ENCODE measurements at places on chromosomes 16 and 17.

GRCh38 chr16:89449726-89450335, 40.5 kb downstream of the ANKRD11 start:
- no peak for DNase-seq

GRCh38 chr16:1494711-1495110, 1.6 kb downstream of the TELO2 start:
- DNase-seq: peak; percentile 78

GRCh38 chr16:89115216-89115861, 21.7 kb downstream of the ACSF3 start:
- DNase-seq: peak; percentile 22

DNA sequence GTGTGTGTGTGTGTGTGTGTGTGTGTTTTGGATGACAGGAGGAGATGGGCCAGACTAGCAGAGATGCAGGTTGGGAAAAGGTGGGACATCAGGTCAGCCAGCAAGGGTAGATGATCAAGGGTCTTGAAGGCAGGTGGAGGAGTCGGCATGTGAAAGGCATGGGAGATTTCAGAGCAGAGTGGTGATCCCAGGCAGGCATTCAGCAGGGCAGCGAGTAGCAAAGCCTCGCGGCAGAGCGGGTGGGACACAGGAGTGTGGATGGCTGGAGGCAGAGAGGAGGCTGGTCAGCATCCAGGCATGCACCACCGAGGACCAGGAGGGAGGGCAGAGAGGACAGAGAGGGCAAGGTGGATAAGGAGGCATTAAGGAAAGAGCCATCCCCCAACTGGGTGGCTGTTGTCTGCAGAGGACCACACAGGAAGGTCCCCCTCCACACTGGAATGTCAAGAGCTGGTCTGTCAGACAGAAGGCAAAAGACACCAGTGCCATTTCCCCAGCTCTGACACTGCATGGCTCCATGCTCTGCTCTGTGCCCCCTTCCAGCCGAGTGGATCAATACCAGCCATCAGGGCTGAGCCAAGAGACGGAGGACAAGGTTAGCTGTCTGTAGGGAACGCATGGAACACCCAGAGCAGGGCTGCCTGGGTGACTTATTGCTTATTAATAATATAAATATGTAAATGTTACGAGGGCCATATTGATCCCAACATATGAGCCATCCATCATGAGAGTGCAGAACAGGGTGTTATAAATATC, 74.8 kb upstream of the RPL38 start:
- DNase-seq: no peak

- DNase-seq: no peak
These were observed 3.1 kb downstream of the TEX2 start for GRCh38 chr17:64259922-64260321.

- DNase-seq: no peak
These were observed 22.9 kb upstream of the KRT17 start for GRCh38 chr17:41647038-41647813.

DNA sequence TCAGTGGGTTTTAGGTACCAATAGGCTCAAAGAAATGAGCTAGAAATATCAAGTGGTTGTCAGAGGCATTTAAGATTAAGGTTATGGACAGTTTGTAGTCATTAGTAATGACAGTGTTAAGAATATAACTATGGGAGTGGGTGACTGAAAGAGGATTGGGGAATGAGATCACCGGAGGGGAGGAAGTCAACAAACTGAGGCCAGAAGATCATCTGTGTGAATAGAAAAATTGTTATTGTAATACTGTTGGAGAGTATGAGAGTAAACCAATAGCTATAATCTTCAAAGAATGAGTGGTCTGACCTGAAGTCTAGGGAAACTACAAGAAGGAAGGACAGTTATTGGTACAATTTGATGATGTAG, 197.1 kb downstream of the TANC2 start:
- DNase-seq: no peak

GRCh38 chr16:74766729-74767128, 7.9 kb downstream of the FA2H start:
- DNase-seq: no peak

GRCh38 chr17:7888184-7888920, at the start of gene CHD3:
Gene CHD3 (plus strand): TSS chr17:7888789. CDS start chr17:7889001, 212 bp downstream.
- DNase-seq: peak; percentile 77

GRCh38 chr16:85310868-85311585, 198.8 kb upstream of the CIBAR2 start:
- peak; percentile 81 for DNase-seq

GRCh38 chr17:4679658-4680057, 24.3 kb downstream of the PELP1 start:
- no peak for DNase-seq

DNA sequence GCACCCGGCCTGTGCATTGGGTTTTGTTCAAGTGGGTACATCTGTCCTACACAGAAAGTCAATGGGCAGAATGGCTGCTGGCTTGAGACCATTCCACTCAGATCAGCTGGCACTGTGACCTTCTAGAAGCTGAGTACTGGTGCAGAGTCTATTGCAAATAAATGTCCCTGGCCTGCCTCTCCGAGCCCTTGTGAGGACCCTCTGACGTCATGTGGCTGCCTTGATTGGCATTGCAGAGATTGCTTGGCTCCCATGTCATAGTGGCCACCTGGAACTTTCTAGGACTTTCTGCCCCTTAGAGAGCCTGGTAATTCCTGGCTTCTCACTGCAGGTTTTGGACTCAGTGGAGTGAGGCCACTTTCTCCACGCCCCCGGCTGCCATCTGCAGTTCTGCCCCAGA, 211.3 kb downstream of the ENGASE start:
- DNase-seq: no peak

DNA sequence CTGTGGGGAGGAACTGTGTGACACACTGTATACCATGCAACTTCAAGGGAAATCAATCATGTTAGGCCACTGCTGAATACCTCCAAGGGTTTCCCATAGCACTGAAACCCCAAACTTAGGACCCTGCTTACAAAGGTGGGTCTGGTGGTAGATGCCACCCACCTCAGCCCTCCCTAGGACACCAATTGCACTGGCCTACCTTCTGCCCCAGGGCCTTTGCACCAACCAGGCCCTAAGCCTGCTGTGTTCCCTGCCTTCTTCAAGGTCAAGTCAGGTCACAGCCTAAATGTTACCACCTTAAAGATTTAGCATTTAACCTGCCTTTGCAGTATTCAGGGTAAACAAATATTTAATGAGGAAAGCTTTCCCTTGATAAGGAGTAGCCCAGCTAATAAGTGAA, 185.8 kb downstream of the ZFHX3 start:
- no peak for DNase-seq

DNA sequence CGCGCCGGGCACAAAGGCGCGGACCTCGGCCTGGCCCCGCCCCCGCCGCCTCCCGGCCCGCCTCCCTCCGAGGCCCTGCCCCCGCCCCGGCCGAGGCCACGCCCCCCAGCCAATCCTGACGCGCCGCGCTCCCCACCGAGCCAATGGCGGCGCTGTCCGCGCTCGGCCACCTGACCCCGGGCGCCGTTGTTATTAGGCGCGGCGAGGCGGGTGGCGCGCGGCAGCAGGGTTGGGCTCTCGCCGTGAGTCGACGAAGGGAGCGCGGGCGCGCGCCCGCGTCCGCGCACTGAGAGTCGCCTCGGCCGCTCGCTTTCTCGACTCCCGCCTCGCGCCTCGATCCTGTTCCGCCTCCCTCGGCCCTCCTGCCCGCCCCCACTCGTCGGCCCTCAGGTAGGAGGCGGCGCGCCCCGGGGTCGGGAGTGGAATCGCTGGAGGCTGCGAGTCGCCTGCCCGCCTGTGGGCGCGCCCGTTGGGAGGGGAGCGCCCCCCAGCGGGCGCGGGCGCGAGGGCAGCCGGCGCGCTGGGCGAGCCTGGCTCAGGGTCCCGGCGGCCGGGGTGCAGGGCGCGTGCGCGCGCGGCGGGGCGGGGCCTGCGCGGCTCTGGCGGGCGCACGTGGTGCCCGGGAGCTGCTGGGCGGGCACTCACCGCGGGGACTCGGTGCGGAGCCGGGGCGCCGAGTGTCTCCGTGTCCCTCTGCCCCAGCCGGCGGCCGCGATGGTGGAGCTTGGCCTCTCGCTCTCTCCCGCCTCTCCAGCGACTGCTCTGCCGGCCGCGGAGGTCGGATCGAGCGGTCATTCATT, 405 bp upstream of the CBLN1 start:
- DNase-seq: peak; percentile 91

DNA sequence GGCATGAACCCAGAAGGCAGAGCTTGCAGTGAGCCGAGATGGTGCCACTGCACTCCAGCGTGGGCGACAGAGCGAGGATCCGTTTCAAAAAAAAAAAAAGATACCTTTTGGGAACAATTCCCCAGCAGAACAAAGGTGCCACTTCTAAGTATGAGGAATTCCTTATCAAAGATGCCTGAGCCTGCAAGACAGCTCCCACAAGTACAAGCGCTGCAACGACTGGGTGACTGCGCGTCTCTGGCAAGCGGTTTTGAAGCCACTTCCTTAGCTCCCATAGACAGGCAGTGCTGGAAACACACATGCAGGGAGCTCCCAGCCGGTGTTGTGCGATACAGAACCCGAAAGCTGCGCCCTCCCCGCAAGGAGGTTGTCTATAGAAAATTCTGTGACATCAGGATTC, 60.5 kb downstream of the ADCY9 start:
- DNase-seq: no peak

DNA sequence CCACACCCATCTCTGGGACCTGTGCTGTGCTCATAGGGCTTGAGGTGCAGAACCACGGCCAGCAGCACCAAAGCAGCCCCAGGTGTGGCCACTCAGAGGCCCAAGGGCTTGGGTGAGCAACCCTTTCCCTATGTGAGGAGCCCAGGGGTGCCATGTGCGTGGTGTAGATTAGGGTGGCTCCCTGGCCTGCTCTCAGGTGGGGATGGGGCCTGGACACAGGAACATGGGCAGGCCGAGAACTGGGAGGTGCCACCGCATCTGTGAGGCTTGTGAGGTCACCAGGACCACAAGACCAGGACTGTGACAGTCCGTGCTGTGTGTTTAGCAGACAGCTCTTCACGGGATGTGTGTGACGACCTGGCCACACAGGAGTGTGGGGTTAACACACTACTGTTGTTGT, 103.5 kb upstream of the ZNF750 start:
- no peak for DNase-seq

- DNase-seq: peak; percentile 7
These were observed 596.0 kb upstream of the GOT2 start for GRCh38 chr16:59330019-59330670.

DNA sequence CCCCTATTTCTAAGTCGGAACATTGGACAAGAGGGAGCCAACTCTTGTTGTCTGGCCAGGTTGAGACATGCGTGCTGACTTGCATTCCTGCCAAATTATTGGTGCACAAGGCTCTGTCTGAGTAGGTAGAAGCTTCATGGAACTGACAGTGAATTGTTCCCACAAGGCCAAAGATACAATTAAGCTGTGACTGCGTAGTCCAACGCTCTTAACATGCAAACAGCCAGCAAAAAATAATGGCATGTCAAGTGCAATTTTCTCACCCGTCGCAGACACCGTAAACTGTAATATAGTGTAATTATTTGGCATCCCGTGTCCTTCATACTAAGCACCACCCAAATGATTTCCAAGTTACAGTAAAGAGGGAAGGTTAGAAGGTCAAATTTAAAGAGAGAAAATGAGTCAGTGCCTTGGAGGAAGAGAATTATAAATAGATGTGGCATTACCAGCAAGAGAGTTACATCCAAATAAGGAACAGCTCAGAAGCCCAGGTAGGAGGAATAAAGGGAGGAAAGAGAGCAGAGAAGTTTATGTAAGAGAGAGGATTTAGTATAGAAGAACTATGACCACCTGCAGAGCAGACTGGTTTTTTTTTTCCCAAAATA, 21.8 kb downstream of the CDH8 start:
- DNase-seq: no peak

DNA sequence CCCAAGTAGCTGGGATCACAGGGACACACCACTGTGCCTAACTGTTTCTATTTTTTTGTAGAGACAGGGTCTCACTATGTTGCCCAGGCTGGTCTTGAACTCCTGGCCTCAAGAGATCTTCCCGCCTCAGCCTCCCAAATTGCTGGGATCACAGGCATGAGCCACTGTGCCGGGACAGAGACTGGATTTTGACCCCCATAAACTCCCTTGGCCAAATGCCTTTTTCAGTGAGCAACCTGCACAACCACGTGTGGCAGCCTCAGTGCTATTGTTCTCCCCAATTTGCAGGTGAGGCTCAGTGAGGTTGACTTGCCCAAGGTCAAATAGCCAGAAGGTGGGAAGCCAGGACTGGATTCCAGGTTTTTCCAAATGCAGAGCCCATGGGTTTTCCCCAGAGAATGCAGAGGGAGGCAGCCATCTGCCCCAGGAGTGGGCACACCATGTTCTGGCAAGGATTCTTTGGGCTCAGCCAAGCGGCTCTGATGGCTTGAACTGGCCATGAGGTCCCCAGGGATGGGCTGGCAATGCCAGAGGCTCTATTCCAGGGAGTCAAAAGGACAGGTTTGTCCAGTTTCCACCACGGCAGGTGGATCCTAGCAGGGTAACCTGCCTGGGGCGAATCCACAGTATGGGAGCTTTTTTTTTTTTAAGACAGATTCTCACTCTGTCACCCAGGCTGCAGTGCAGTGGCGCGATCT, 1.8 kb downstream of the IL27 start:
- DNase-seq: no peak

GRCh38 chr17:28527181-28527681, 21.1 kb downstream of the FOXN1 start:
- no peak for DNase-seq

DNA sequence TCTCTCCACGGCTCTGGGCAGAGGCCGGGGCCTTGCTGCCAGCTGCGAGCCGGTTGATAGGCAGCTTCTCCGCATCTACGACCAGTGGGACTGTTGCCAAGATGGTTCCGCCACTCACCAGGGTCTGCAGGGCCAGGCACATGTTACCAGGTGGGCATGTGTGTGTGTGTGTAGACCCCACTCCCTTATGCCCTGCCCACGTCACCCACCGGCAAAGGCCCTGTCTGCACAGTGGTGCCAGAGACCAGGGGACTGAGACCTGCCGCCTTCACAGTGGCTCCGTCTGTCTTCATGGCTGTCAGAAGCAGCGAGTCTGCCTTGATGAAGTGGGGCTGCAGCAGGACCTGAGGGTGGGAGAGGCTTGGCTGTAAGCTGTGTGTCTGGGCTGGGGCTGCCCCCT, 17.7 kb downstream of the SREBF1 start:
- DNase-seq: no peak

DNA sequence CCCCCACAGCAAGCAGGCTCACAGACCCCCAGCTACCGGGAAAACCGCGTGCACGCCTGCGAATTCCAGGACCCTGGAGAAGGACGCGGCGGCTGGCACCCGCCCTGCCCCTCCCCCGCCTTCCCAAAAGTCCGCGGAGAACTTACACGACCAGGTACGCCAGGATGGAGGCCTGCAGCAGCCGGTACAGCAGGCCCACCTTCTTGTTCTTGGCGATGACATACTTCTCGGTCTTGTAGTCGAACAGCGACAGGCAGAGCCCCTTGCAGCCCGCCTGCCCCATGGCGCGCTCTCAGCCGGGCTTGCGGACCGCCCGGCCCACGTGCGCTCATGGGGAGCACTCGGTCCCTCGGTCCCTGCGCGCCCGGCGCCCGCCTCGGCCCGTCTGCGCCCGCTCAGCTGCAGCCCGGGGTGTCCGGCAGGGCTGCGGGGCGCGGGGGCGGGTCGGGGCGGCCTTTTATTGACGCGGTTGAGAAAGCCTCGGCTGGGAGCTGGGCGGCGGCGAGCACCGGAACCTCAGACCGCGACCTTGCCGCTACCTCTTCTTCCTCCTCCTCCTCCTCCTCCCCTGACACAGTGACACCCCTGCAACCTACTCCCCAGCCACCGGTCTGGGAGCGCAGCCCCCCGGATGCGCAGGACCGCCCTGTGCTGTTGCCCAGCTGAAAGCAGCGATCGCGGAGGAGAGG, at the start of gene P2RX5:
TSS of gene P2RX5 (minus strand) at position 433 of the 689 bp plus-strand sequence. CDS start at position 283, 150 bp downstream.
- DNase-seq: no peak

GRCh38 chr16:85309656-85310587, 197.7 kb upstream of the CIBAR2 start:
- DNase-seq: peak; percentile 93

- no peak for DNase-seq
These were observed 47.2 kb downstream of the MEOX1 start for GRCh38 chr17:43614561-43614960.

GRCh38 chr17:50710650-50711049, 2.9 kb upstream of the ANKRD40 start:
- no peak for DNase-seq

All from tongue (tissue), 3 donors.